ENCODE measurements at places on chromosomes 3 and 15.

DNA sequence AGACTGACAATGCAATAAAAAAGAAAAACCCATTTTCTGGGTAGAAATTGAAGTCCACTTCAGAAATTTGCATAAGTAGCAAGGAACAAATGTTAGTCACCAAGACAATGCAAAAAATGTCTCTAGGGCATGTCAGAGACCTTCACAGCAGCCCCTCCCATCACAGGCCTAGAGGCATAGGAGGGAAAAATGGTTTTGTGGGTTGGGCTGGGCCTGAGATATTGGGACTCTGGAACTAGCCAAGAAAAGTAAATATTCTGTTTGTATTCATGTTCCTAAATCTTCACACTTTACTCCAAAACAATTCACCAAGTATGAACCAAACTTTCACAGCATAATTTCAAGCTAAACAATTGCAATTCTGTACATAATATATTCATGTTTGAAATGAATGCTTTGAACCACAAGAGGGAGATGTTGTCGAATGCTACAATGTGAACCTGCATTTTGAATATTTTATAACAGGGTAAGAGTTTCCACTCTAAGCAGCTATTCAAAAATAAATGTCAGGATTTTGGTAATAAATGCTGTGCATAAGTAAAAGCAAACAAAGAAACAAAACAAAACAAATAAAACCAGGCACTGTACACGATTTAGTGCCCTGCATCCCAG, 429.2 kb downstream of the OTOL1 start:
- DNase-seq = no peak

- peak; percentile 59 for DNase-seq
Observed at GRCh38 chr3:184227481-184227935, 1.9 kb upstream of the VWA5B2 start.

DNA sequence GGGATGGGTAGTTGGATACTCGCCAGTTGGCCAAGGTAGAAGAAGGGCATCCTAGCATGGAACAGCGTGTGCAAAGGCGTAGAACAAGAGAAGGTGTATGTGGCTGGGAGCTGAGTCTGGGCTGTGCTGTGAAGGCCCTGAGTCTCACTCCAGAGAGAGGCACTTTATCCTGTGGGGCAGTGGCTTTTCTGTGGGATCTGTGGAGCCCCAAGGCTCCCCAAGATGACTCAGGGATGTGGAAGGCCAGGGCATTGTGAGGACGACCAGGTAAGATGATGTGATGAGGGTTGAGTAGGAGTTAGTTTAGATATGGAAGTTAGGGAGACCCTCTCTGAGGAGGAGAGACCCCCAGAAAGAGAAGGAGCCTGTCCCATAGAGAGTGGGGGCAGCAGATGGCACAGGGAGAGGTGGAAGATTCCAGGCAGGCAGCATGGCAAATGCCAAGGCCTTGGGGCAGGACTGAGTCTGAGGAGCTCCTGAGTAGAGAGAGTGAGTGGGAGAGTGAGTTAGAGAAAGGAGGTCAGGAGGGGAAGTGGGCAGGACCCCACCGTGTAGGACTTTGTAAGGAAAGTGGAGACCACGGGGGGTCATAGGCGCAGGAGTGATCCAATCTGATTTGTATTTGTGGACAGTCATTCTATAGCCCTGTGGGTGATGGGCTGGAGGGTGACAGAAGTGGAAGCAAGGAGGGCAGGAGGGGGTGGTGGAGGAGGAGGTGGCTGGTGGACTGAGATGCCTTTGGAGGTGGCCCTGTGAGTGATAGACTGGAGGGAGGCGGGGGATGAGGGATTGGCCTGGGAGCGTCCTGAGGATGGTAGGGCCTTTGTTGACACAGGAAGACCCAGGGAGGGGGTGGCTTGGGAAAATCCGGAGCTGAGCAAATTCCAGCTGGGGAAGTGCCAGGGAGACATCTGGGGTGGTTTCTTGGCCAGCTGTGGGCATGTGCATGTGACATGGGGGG, 50.3 kb downstream of the FBLN2 start:
- no peak for DNase-seq

DNA sequence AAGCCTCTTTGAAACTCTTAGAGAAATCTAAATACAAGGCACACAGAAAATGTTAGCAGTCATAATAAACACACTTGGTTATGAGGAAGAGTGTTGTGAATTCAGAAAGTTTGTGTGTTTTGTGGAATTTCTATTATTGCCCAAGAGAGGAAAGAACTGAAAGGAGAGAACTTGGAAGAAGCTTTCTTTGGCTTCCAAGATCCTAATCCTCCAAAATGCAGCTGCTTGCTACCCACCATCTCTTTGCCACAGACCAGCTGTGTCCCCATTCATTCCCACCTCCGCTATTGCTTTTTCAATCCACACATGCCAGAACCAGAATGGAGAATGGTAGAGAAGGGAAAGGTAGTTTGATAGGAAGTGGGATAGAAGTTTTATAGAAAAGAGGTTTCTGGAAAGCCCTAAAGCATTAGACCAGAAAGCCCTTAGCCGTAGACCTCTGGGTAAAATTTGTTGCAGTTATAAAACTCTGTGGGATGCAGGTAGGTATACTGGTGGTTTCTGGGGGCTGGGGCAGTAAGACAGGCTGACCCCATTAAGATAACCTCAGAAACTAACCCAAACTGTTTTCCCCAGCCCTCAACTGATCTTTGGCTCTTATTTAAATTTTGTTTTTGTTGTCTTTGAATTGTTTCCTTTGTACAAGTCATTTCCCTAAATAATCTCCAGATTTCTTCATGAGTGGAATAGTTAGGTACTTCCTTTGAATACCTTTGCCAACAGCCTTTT, 108.5 kb downstream of the FILIP1L start:
- no peak for DNase-seq

DNA sequence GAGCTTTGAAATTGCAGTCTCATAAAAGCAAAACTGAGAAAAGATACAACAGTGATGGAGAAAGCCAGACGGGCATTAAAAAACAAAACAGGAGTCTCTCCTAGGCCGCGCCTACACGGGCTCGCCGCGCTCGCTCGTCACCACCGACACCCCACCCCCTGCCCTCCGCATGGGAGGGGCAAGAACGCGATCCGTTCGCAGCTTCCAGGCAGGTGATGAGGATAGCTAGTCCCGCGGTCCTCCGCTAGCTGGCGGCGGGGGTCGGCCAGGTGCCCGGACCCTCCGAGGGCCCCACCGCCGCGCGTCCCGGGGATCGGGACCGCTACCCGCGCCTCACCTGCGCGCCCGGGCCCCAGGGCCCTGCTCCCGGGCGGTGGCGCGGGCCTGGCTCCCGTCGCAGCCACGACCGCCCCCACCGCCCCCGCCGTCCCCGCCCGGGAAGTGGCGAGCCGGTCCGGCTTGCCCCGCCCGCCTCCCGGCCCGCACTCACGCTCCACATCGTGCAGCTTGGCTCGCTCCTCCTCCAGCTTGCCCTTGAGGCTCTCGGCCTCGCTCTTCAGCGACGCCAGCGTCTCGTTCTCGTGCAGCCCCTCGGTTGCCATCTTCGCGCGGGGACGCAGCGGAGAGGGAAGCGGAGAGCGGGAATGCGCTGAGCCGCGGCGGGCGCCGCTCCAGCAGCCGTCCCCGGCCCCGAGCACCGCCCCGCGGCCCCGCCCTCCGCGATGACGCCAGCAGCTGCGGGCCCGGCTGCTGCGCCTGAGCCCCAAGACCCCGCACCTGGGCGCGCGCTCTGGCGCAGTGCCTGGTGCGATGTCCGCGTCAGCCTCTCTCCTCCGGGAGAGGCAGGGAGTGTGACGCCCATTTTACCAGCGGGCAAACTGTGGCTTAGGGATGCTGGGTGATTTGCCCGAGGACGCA, 11.7 kb downstream of the GNB5 start:
- peak; percentile 58 for DNase-seq

DNA sequence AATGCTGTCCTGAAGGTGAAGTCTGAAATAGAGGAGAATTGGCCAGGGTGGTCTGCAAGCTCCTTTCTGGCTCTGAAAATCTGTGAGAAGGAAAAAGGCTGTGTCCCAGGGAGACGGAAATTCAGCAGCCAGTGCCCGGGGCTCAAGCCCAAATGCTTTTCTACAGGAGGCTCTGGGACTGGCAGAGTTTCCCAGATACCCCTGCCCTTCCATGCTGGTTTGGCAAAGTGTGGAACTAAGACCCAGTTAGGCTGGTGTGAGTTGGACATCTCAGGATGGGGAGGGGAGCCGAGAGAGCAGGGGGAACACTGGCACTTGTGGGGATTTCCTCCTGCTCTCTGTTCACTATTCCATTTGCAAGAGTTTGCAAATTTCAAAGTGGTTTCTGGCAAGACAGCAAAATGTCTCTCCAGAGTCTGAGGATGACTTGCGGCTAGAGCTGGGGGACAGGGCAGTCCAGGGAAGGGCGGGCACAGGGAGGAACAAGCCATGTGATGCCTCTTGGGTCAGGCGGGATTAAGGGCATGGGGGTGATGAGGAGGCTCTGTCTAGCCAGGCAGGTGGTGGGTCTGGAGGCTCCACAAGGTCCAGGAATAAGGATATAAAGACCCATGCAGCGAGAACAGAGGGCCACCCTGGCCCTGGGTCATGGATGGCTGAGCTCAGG, 152.3 kb downstream of the RAB11A start:
- DNase-seq = no peak

DNA sequence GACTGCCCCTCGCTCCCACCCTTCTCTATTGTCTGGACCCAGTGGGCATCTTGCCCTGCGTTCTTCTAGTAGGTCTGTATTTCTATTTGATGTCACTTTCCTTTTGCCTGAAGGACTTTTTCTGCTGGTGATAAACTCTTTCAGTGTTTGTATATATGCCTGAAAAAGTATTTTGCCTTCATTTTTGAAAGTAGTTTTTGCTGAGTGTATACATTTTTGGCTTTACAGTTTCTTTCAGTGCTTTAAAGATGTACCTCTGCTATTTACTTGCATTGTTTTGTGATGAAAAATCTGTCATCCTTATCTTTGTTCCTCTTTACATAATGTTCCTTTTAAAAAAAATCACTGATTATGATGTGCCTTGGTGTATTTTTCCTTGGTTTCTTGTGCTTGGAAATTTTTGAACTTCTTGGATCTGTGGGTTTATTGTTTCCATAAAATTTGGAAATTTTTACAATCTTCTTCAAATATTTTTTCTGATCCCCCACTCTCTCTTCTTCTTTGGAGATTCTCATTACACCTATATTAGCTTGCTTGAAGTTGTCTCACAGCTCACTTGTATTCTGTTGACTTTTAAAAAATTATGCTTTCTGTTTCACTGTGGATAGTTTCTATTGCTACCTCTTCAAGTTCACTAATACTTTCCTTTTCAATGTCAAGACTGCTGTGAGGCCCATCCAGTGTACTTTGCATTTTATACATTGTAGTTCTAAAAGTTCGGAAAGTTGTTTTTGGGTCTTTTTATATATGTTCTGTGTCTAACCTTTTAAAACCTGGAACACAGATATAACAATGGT, 67.8 kb downstream of the RGMA start:
- DNase-seq = no peak

Measured in hematopoietic multipotent progenitor cell treated with erythropoietin and hydrocortisone succinate and interleukin-3 and kit ligand, for 8 days (in vitro differentiated cells).